Stimulated activated CD4-positive, alpha-beta T cell treated with anti-CD3 and anti-CD28 coated beads, Interleukin-15, amount 100 ng/mL, for 1 hour (primary cell): ENCODE measurements at places on chromosomes 2 and 18.

GRCh38 chr2:33859811-33860461, 260.8 kb upstream of the FAM98A start:
- no peak for DNase-seq

- no peak for DNase-seq
Observed at GRCh38 chr2:74564222-74564621, 9.7 kb downstream of the DOK1 start.

DNA sequence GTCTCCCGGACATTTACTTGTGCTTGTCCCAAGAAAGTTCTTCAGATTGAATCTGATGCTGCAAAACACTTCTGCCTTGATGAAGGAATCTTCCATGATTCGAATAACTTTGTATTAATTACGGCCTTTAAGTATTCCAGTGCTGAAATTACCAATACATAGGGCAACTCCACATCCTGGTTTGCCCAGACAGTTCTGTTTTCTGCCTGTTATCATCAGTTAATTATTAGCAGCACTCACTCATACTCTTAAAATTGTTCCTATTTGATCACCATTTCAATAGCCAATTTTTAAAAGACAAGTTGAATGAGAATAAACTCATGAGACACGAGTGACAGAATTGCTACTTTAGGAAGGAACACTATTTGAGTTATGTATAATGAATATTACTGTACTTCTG, 620.7 kb upstream of the ZEB2 start:
- DNase-seq = no peak

GRCh38 chr2:28363686-28364280, 28.9 kb upstream of the FOSL2 start:
- DNase-seq = no peak

DNA sequence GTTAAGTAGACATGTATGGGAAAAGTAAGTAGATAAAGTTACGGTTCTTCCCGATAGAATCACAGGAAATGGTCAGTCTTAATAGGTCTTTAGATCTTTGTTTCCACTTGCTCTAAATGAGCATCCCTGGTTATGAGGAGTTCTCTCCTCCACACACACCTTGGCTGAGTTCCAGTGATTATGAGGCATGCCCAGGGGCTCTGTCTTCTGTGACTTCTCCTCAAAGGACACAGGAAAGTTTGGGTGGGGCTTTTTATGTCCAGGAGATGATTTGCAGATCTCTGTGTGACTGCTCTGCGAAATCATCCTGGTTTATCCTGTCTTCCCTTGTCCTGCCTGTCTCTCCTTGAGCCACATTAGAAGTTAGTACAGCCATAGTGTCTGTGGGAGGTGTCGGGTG, 83.9 kb upstream of the EML6 start:
- no peak for DNase-seq

DNA sequence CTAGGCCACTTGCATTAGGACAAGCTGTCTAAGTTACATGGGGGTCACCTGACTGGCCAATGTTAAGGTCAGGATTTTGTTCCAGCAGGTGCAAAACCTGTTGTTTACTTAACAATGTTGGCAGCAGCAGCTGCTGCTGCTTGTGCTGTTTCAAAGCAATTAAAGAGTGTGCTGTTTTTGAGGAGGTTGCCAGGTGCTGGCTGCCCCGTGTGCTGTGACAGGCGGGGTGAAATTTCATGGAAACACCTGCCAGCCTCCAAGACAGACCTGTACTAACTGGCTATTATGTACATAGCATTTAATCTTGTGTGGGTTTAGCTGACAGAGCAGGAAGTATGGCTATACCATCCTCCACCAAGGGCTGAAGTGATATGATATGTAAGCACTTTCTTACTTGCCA, 224.9 kb downstream of the ASXL3 start:
- no peak for DNase-seq

GRCh38 chr18:48910972-48911545, 39.7 kb downstream of the SMAD7 start:
- DNase-seq = no peak

DNA sequence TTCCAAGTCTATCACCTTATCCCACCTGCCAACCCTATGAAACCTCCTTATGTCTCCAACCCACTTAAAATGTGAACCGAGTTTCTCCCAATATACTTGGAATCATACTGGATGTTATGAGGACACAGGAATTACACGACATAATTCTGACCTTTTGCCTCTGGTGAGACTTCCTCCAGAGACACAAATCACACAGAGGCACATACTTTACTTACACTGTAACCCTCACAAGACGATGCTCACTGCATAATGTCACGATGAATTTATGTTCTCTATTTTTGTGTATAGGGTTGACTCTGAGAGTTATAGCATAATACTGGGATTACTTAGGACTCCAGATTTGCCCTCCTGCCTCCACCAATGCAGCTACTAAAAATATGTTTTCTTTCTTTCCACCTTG, 28.0 kb upstream of the SETBP1 start:
- no peak for DNase-seq

DNA sequence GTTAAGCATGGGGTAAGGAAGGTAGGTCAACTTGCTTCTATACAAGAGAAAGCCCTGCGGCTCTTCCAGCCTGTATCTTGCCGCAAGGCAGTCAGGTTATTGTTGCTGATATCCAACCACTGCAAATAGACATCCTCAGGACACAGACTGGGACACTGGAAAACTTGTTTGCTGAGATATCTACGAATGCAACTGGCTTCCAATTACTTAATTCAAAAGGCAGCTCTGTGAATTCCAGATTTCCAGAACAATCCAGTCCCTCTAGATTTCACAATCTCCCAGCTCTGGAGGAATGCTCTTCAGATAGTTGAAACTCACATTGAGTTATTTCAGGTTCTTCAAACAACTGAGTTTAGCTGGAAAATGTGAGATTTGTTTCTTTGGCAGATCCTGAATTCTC, 34.6 kb upstream of the SP9 start:
- no peak for DNase-seq

- no peak for DNase-seq
Observed at GRCh38 chr18:71011389-71011788, 722.5 kb downstream of the SOCS6 start.

DNA sequence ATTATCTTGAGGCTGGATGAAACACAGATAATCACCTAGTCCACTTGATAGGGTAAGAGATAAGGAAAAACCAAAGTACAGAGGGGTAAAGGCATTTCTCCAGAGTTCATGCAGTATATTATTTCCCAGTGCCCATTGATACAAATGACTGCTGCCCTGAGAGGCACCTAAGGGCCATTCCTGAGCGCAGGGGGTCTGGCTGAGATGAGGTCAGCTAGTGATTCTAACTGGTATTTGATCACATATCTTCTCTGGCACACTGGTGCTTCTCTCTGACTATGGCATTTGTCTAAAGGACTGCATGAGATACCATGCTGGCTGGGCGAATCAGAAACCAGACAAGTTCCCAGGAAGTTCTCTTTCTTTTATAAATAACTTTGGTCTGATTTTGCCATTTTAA, 73.3 kb upstream of the TFCP2L1 start:
- no peak for DNase-seq

DNA sequence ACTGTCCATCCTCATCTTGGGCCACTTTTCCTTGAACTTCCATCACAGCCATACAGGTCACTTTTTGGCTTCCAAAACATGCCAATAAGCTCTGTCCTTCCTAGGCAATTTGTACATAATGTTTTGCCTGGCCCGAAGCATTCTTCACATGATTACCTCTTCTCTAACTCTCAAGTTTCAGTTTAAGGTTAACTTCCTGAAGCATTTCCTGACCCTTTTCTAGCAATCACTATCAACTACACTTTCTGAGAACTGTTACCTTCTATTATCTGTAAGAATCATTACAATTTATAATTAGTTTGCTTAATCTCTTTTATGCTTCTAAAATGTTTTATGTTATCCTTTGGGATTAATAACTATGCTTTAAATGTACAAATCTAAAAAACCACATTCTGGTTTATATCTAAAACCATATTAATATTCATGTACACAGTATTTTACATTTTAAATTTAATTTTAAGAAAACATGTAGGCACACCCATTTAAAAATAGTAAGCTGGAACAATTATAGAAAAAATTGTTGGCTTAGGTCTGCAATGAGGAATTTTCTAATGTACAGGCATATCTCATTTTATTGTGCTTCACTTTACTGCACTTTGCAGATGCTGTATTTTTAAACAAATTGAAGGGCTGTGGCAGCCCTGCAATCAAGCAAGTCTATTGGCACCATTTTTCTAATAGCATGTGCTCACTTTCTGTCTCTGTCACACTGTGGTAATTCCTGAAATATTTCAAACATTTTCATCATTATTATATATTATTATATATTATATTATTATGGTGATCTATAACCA, 76.4 kb downstream of the C2orf74 start:
- DNase-seq = no peak

GRCh38 chr18:8791171-8791651, 85.9 kb downstream of the MTCL1 start:
- DNase-seq = no peak

DNA sequence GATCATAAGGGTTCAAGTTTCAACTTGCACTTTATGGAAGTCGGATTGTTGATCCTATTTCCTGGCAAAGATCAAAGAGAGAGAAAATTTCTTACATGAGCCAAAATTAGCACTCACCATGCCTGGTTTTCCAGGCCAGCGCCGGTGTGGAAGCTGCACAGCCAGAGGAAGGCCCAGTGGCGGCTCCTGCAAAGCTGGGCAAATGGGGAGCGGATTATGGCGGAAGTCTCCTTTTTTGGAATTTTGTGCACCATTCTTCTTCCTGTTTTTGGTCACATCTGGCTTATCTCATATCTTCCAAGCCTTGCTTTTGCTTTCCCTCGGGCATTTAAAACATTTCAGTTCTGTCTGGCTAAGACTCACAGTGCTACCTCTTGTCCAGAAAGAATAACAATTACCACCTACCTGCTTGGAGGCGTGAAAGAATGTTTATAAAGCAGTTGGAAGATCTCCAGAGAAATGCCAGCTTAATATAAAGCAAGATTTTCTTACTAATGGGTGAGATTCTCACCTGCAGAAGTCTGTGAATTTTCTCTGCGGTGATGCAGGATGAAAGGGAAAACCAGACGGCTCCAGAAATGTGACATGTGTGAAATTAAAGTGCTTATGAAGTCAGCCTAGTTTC, 94.3 kb downstream of the ASAP2 start:
- DNase-seq = no peak

DNA sequence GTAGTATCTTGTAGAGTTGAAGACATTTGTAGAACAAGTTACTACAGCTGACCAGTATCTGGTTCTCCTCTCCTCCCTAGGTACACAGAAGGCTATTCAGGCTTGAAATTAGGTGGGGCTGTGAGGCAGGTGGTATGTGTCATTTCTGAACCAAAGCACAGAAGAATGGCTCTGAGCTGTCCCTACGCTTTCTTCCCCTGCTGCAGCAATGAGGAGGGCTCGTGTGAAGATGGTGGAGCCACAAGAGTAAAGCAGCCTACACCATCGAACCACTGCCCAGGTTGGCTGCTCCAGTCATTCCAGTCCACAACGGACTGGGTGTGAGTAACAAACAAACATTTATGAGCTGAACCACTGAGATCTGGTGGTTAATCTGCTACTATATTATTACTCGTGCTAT, 148.9 kb downstream of the DTNB start:
- no peak for DNase-seq

DNA sequence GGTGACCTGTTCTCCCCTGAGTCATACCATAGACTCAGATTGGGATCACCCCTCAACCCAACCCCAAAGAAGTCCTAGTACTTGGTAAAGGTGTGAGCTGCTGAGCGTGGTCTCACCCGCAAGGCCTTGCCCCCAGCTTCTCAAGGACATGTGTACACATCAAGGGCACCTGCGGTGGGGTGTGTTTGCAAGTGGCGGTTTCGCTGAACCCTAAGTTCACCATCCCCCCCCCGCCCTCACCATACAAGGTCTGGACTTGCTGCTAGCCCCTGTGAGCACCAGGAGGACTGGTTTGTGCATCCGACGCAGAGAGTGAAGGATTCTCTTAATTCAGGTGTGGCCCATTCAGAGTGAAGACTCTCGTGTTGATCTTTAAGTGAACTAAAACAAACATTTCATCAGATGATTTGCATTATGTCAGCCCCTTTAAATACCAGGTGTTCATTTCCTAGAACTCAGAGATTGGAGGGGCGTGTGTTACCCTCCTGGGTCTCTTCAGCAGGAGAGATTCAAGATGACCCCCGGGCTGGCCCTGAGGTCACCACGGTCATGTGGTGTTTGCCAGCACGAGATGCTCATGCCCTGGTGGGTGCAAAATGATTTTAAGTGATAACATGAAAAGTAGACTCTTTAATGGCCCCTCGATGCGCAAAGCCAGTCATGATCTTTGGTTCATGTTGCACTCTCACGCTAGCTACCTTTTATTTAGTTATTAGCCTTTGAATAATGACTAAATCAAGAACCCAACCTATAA, 27.8 kb downstream of the MTERF4 start:
- DNase-seq = no peak

GRCh38 chr2:62334440-62335058, 138.6 kb downstream of the B3GNT2 start:
- DNase-seq = no peak

DNA sequence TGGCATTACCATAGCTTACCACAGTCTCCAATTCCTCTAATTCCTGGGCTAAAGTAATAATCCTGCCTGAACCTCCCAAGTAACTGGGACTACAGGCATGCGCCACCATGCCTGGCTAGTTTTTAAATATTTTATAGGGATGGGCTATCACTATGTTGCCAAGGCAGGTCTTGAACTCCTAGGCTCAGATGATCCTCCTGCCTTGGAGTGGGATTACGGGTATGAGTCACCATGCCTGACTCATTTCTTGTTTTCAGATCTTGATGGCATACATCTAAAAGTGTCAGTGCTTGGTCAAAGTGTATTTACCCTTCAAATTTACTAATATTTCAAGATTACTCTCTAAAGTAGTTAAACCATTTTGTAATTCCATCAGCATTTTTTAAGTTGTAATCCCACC, 9.4 kb upstream of the SOCS6 start:
- no peak for DNase-seq

GRCh38 chr2:239204876-239205468, 195.8 kb downstream of the HDAC4 start:
- DNase-seq = no peak

- DNase-seq = no peak
Observed at GRCh38 chr2:134792186-134792585, 46.2 kb upstream of the ACMSD start.

- no peak for DNase-seq
Observed at GRCh38 chr2:107428781-107429180, 397.9 kb upstream of the RGPD4 start.

- DNase-seq = no peak
Observed at GRCh38 chr2:37648331-37649011, 23.0 kb downstream of the CDC42EP3 start.

- no peak for DNase-seq
Observed at GRCh38 chr2:65435625-65436168, 3.3 kb upstream of the SPRED2 start.

DNA sequence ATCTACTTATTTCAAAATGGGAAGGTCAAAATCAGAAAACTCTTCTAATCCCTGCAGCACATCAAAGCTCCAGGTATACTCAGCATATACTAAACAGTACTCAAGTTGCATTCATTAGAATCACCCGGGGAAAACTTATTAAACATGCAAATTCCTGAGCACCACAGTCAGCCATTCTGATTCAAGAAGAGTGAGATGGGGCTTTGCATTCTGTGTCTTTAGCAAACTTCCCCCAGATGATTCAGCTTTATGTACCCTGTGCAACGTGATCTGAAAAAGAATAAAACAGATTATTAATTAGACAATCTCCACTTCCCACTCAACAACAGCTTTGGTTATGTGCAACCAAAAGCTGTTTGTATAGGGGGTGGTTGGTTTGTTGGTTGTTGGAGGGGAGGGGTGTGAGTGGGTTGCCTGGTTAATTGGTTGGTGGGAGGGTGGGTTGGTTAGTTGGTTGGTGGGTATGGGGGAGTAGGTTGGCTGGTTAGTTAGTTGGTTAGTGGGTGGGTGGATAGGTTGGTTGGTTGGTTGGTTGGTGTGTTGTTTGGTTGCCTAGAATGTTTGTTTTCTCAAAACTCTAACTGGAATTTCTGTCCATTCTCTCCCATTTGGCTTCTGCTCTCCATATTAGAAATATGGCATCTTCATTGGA, 112.5 kb upstream of the AGAP1 start:
- no peak for DNase-seq
